Heart right ventricle (tissue), 16 donors: ENCODE measurements at places on chromosomes 12 and 14.

DNA sequence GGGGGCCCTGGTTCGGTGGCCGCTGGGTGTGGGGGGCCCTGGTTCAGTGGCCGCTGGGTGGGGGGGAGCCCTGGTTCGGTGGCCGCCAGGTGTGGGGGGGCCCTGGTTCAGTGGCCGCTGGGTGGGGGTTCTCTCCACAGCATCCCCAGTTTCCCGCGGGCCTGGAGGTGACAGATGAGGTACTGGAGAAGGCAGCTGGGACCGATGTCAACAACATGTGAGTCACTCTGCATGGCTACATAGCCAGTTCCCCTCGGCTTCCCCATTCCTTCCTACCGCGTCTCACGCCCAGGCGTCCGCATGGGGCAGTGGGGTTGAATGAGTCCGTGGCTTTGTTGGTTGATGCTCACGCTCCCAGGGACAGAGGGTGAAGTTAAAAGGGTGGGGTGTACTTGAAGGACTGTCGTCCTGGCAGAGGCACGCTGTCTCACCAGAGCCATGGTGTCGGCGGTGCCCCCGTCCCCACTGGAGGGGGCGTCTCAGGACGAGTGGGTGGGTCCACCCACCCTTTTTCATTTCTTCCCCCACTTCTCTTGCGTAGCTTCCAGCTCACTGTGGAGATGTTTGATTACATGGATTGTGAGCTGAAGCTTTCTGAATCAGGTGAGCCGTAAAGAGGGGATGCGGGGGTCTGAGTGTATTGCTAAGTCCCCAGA lies 15.6 kb downstream of the HIP1R start:
- no peak for DNase-seq

DNA sequence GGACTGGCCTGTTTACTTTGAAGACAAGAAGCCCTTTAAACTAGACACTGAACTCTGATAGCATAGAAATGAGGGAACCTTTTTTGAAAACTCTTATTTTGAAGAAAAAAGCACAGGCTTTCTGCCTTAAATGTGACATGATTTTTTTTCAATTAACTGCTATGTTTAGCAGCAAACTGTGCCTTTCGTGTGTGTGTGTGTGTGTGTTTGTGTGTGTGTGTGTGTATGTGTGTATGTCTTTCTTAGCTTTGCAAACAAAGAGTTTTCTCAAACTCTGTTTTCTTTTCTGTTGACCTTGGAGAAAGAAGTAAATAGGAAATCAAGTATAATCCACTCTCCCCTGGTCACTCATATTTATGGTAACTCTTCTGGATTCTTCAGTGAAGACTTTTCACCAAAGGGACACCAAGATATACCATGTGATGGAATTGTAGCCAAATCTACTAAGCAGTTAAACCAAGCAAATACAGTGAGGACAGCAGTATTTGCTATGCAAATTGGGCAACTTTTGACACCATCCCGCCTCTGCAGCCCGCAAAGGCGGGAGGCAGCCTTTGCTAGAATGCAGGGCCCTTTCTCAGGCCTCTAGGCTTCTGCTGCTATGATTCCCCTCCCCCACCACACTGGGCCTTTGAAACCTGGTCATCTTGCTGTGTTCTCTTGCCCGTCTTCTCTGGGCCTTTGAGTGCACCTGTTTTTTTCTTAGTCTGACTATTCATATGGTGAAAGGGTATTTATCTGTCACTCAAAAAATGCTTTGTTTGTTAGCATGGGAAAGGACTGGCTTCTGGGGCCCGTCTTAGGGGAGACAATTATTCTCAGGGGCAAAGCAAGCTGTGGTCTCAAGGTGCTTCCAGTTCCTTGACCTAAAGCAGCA lies 107.9 kb downstream of the MYRFL start:
- no peak for DNase-seq

DNA sequence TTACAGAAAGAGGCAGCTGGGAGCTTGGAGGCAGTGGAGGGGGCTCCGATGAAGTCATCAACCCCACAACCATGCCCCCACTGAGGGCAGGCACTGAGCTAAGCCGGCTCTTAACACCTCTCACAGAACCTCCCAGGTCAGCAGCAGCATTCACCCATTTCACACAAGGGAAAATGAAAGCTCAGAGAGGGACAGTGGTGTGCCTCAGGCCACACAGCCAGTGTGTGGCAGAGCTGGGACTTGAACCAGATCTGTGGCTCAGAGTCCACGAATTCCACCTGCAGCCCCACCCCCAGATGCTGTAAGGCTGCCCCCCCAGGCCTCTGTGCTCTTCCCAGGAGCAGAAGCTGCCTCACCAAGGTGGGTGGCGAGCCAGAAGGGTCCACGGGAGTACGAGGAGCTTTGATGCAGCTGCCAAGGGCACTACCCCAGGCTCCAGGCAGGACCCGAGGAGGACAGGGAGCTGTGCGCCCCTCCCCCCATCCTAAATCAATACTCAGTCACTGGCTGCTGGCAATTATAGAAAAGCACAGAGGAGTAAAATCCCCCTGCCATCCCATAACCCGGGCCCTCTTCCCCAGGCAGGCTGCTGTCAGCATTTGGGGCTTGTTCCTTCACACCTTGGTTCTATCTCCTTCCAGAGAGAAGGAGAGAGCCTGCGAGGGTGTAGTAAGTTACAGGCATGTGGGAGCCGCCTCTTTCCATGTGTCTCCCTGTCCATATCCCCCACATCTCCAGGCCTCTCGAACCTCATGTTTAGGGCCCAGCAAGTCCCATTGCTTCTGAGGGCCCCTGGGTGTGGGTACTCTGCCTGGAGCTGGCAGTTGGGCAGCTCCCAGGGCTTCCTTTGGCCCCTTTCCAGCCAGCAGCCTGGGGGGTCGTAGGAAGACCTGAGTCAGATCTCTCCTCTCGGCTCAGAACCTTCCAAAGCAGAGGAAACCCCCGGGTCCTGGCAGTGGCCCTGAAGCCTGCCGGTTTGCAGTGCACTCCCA lies 47.6 kb downstream of the FAM222A start:
- no peak for DNase-seq

DNA sequence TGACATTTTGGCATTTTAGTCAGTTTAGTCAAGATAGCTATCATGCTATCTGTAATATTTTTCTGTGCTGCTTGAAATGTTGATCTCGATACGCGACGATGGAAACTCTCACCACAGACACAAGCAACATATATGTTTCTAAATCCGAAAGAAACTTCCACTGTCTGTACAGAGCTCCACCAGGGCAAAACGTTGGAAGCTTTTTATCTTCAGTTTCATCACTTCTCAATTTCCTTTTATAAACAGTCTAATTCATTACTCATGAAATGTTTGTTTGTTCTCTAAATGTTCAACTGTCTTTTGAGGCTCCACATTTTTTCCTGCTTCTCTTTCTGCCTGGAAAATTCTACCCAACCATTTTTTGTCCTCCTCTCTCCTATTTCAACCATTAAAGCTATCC lies 737.6 kb downstream of the SLC16A7 start:
- DNase-seq, result no peak

DNA sequence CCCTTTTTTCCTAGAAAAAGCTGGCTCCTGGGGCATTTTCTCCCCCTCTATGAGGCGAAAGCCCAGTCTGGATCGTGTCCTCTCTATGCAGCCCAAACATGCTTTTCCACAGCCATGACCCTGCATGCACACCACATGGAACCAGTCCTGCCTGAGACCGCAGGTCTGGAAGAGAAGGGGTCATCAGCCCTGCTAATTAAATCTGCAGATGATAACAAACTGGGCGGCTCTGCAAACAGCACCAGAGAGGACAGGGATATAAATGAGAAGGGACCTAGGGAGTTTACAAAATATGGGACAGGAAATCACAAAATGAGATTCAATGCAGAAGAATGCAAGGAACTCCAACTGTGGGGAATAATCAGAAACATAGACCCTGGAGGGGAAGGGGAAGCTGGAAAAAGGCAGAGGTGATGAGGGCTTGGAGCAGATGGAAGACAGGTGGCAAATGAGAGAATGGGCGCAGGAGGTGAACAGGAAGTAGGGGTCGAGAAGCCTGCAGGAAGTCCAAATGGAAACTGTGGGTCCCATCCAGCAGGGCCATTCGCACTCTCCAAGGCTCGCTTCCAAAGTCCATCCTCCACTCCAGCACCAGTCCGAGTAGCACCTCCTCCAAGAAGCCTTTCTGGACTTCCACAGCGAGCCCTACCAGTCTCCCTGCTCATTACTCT lies 76.3 kb downstream of the ANO2 start:
- no peak for DNase-seq

- no peak for DNase-seq
Measured at GRCh38 chr14:84027351-84027750, 1502.6 kb upstream of the FLRT2 start.

DNA sequence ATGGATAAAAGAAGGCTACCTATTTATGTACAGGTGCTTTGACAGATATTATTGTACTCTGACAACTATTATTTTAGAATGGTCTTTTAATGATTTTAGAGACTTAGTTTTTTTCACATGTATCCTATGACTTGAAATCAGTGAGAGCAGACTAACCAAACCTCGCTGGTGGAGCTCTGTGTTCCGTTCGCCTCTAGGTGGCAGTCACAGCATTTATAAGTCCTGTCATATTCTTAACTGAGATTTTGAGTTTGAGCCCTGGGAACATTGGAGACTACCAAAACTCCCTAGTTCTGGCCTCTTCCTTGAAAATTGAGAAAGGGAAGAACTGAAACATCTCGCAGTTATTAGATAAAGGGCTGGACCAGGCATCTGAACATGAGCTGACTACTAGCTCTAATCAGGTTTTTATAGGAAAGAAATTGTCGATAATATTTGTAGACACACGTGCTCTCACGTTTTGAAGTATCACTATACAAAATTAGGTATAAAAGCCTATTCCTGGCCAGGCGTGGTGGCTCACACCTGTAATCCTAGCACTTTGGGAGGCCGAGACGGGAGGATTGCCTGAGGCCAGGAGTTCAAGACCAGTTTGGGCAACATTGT lies 48.3 kb downstream of the TTLL5 start:
- peak; percentile 84 for DNase-seq

DNA sequence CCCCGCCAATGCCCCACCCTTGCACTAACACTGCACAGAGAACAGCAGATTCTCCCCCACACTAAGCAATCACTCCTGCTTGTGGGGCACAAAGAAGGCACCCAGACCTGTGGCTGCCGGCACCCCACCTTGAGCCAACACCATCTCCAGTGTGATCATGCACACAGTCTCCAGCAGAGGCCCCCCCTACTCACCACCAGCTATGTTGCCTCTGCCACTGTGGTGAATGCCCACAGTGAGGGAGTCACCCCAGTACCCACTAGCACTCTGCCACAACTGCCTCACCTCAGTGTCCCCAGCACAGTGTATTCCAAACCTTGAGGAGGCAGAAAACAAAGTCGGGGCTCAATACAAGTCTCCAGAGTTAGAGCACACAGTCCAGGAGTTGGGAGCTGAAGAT lies 261.7 kb upstream of the SSTR1 start:
- no peak for DNase-seq
